ENCODE measurements at places on chromosomes 5 and 9.

DNA sequence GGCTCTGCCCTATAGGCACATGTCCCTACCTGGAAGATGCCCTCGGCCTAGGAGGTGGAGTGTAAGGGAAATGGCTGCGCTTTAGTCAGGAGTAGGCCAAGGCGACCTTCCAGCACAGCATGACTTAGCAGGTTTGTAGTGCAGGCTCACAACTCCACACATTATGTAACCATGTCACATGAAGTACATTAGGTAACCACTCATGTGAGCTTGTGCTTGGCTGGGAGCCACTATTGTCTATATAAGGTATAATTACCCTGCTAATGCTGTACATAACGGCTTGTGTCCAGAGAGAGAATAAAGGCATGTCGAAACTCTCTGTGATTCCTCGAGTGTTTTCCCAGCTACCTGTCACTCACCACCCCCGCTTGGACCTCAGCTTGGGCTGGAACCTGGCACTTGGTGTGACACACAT, 74.9 kb downstream of the CAMK4 start:
- DNase-seq: peak; percentile 0

GRCh38 chr5:139543423-139543991, 17.6 kb upstream of the UBE2D2 start:
- DNase-seq: peak; percentile 25

GRCh38 chr9:109792951-109793546, 13.1 kb downstream of the PALM2AKAP2 start:
- DNase-seq: peak; percentile 95

- no peak for DNase-seq
Measured at GRCh38 chr5:113514289-113514635, 768 bp downstream of the YTHDC2 start.

GRCh38 chr5:124634741-124635323, 111.6 kb downstream of the ZNF608 start:
- peak; percentile 35 for DNase-seq

- DNase-seq: peak; percentile 34
Measured at GRCh38 chr9:31304576-31304975, 1079.9 kb upstream of the ACO1 start.

DNA sequence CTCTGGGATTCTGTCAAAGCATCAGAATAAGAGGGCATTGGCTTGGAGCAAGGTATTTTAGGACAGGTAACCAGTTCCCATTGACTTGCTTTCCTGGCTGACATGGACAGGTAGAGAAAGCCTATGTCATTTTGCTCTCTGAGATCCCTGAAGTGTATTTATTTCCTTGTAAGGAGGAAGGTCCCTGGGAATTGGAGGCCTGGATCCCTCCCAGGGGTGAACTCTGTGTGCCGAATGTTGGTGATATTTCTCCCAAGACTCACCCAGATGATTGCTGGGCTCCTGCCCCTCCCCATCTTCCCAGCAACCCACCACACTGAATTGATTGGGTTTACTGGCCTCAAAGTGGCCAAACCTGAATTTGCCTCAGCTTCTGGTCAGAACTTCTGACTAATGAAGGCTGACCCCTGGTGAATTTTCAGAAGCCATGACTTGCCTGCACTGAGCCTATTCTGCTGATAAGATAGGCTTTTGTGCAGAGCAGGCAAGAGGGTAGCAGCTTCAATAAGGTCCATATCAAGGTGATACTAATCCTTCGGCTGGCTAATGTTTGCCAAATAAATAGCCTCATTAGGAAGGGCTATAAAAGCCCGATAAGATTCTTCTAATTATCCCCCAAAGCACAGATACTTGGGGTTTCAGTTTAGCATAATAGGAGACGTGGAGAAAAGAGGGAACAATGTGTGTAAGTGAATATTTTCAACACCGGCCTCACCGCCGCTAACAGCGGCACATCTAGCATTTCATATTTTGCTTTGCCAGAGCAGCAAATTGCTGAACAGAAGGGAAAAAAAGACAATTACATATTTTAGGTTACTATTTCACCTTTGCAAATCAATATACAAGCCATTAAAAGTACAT, 152.9 kb upstream of the PITX1 start:
- no peak for DNase-seq

DNA sequence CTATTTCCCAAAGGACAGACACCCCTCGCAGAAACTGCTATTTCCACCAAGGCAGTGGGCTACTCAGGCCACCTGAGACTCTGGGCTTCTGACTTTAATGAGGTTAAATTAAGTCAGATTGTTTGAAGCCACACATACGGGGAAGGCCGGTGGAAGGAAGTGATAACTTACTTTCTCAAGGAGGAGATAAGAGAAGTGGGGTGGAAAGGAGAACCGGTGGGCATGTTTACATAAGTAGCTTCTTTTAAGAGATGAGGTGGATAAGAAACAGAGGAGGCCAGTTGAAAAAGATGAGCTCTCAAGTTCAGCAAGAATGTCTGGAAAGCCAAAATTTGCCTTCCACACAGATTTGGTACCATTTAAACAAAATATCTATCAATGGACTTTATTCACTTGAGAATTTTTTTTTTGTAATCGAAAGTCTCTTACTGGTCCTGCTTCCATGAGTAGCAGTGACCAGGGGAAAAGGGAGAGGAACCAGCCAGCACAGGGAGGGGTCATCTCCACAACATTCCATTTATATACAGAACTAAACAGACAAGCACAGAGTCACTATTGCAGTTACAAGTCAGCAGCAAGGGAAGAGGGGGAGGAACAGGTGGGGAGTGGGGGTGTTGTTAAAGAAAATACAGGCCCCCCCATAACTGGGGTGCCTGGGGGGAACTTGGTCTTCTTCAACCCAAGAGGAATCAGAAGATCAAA, 20.0 kb downstream of the CCDC125 start:
- no peak for DNase-seq

DNA sequence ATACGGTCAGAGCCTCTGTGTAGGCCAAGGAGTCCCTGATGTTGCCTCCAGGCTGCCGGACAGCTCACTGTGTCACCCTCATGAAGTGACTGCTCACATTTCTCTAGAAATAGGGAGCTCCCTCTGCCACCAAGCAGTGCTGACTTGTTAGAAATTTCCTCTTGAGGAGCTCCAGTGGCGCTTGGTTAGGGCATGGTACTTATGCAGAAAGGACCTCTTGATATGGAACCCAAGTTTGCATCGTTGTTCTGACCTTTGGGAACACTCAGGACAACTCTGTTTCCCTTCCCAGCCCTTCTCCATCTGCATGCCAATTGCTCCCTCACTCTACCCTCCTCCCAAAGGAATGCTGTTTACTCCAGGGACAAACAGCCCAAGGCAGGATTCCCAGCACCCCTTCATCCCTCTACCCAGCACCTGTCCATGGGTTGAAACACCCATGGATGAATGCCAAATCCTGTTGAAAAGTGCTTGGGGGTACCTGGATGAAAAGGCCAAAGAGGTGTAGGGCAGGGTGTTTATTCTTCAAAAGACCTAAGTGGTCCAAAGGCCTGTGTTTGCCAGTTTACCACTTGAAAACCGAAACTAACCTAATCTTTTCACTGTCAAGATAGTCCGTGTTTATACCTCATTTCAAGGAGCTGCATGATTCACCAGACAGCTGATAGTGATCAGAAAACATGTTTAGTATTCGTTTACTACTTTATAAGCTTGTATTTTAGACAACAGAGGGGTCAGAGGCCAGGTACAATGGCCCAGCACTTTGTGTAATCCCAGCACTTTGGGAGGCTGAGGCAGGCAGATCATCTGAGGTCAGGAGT, 51.1 kb downstream of the KLF4 start:
- no peak for DNase-seq

- DNase-seq: peak; percentile 37
Measured at GRCh38 chr5:81756016-81756415, 5.1 kb upstream of the SSBP2 start.

DNA sequence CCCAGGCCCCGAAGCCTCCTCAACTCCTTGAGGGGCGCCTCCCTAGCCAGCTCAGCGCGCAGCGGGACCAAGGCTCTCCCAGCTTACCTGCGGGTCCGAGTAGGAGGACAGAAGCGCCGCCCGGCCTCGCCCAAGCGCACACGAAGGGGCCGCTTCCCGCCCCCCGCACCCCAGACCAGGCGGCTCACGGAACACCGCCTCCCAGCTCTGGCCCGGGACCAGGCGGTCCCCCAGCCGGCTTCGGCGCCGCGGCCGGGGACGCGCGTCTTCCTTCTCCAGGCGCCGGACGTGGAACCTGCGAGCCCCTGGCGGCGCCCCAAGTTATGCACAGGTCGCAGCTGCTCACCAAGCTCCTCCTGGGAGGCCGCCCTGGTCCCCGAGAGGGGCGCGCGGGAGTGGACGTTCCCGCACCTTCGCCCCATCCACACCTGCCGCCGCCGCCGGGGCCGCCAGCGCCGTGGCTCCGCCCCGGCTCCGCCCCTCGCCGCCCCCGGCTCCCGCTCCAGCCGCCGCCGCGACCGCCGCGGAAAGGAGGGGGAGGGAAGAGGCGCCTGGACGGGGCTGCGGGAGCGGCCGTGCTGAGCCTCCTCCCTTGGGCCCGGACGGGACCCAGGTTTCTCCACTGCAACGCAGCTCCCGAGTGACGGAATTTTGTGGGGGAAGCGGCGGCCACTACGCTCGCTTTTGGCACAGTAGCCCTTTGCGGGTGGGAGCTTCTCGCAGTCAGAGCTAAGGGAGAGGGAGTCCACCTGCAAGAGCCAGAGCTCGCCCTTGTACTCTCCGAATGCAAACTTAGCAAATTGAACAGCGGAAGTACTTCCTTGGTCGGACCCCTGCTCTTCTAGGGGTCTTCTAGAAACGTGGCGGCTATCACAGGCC, 77.5 kb upstream of the IFNE start:
- peak; percentile 69 for DNase-seq

GRCh38 chr9:82302968-82303655, 314.5 kb downstream of the SPATA31D1 start:
- DNase-seq: no peak

- no peak for DNase-seq
Measured at GRCh38 chr5:79512471-79513307, 1.2 kb downstream of the HOMER1 start.

GRCh38 chr9:130142641-130143040, 29.6 kb upstream of the NCS1 start:
- DNase-seq: no peak

GRCh38 chr9:104635456-104635855, 17.5 kb upstream of the OR13C9 start:
- peak; percentile 22 for DNase-seq

GRCh38 chr5:79850316-79850822, 140.7 kb downstream of the MTX3 start:
- peak; percentile 30 for DNase-seq

- DNase-seq: no peak
Measured at GRCh38 chr5:178460598-178460997, 129.6 kb downstream of the COL23A1 start.

- DNase-seq: no peak
Measured at GRCh38 chr9:132744881-132745755, 74.9 kb downstream of the GTF3C4 start.

GRCh38 chr9:17761984-17762676, 183.3 kb downstream of the SH3GL2 start:
- DNase-seq: no peak

DNA sequence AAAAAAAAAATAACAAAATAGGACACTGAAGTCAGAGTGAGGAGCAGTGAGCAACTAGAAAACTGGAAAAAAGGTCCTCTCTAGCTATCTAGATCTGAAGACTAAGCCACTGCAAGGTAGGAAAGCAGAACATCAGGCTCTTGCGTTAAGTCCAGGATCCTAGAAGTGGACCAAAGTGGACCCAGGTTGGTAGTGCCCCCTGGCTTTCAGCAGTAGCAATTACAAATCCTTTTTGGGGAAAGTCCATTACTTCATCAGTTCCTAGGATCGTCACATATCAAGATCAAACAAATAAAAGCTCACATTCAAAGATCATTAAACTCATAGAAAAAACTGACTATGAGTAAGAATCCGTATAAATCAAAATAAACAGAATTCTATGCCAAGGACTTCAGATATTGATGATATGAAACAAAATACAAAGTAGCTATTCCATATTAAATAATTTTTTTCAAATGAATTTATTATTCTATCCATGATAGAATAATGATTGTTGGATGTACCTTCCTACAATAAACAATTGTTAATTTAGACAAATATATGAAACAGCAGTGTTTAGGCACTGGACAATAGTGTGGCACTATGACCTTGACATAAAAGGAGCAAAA, 6.5 kb upstream of the RICTOR start:
- DNase-seq: peak; percentile 80

- no peak for DNase-seq
Measured at GRCh38 chr5:86866036-86866435, 248.3 kb downstream of the COX7C start.

GRCh38 chr9:134335486-134336220, 9.4 kb downstream of the RXRA start:
- DNase-seq: no peak

DNA sequence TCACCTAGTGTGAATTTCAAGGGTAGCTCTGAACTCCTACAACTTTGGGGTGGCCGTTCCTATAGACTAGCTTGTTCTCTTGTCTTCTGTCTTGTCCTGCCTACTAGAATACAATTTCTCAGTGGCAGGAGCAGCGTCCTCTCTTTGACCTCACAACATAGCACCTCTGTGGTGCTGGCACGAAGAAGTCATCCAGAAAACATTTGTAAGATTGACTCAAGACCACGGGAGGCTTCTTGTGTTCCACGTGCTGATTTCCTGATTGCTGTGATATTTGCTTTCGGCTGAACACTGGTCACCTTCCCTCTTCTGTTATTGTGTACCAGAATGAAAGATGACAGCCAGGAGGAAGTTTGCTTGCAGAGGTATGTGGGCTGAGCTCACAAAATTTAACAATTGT, 27.0 kb downstream of the SLC1A1 start:
- DNase-seq: no peak

DNA sequence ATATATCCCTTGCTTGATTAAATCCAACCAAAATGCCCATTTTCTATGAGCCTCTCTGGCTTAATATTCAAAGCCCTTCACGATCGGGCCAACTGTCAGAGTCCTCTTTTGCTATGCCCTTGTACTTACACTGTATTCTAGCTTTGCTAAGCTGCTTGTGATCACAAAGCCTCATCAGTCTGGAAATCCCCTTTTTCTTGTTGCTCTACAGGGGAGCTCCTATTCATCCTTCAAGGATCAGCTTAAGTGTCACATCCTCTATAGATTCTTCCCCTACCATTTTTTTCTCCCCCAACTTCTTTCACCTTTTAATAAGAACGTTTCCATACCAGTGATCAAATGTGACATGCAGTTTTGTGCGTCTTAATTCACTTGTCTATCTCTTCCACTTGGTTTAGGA, 450.4 kb upstream of the CHD1 start:
- DNase-seq: no peak

GRCh38 chr9:91751922-91752321, 198.1 kb downstream of the ROR2 start:
- DNase-seq: peak; percentile 73

All from AG10803 (cell line).